Suppressor macrophage treated with lipopolysaccharide for 4 hours (primary cell): ENCODE measurements at places on chromosomes 12 and 14.

- peak; percentile 67 for DNase-seq
Measured at GRCh38 chr12:108622421-108622820, 11.3 kb downstream of the SELPLG start.

- no peak for DNase-seq
Measured at GRCh38 chr12:89259821-89260220, 92.5 kb downstream of the DUSP6 start.

- DNase-seq, result peak; percentile 8
Measured at GRCh38 chr12:67517181-67517887, 131.2 kb upstream of the DYRK2 start.

DNA sequence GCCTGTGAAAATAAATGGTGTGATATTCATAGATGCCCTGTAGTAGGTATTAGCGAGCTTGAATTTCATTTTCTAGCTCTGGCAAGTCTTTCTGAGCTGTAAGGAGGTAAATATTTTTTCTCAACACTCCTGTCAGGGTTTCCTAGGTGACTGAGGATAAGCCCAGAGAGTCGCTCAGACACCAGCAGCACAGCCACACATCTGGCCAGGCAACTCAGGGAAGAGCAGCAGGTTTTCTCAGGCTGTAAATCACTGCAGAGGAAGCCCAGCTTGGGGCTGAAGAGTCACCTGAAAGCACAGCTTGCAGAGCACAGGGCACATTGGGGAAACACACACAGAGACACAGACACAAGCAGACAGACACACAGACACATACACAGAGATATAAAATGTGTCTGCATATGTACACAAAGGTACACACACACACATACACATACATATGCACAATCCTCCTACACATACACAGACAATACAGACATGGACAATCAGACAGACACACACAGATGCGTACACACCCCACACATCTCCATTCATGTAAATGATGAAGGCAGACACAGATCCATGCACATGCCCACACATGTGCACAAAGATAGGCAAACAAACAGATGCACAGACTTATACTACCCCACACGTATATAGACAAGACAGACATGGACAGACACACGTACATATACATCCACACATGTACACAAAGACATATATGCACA is 232.0 kb upstream of the TMTC1 start:
- no peak for DNase-seq

GRCh38 chr12:57549909-57550640 is at the start of gene KIF5A:
KIF5A (plus strand) TSS chr12:57550044; CDS start chr12:57550272, 228 bp downstream.
- DNase-seq, result no peak

- DNase-seq, result no peak
Measured at GRCh38 chr14:101591582-101591981, 30.3 kb downstream of the DIO3 start.

GRCh38 chr12:104673696-104674482 is 217.1 kb downstream of the CHST11 start:
- DNase-seq, result no peak

DNA sequence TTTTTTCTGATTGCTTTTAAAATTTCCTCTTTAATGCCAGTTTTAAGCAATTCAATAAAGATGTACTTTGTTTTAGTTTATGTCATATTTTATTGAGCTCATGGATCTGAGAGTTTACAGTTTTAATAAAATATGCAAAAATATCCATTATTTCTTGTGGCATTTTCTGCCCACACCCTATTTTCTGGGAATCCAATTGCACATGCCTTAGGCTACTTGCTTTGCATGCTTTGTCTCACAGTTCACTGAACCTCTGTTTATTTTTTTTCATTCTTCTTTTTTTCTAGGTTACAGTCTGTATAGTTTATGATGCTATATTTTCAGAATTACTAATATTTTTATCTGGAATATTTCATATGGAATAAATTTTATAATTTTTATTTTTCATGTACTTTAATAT is 1258.0 kb downstream of the FSCB start:
- no peak for DNase-seq

DNA sequence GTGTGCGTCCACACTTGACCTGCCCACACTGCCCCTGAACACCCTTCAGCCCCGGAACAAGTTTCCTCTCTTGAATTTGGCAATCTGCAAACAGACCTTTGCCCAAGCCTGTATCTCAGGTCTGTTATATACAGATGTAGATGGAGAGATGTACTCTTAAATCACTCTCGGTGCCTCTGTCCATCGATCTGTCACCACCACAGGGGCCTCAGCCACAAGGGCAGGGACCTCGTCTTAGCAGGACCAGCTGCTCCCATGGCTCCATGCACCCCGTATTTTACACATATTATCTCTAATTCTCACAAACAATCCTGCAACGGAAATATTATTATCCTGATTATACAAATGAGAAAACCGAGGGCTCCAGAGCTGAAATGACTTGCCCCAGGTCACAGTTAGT is 313.4 kb downstream of the BCL11B start:
- no peak for DNase-seq

GRCh38 chr14:58430156-58430555 is 2.6 kb downstream of the KIAA0586 start:
- DNase-seq, result no peak

DNA sequence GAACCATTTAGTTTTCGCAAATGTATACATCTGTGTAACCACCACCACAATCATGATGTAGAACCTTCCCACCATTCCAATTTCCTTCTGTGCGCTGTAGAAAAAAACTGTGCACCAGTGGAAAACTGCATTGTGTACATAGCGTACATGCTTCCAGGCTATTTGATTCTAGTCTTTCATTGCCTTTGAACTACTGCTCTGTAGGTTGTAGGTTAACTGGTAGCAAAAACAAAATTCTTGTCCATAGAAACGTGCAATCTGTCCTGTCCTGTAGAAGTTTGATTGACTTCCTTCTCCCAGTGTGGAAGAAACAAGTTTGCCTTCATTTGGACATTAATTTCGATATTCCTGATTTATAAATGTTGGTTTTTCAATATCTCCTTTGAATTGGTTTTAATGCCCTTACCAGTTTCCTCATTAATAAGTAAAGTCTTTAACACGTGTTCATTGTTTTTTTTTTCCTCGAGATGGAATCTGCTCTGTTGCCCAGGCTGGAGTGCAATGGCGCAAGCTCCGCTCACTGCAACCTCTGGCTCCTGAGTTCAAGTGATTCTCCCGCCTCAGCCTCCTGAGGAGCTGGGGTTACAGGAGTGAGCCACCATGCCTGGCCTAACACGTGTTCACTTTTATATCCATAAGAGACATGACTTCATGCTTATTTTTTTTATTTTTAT is 3.6 kb upstream of the ISM2 start:
- no peak for DNase-seq

GRCh38 chr14:63465347-63465746 is 77.8 kb downstream of the PPP2R5E start:
- DNase-seq, result no peak

DNA sequence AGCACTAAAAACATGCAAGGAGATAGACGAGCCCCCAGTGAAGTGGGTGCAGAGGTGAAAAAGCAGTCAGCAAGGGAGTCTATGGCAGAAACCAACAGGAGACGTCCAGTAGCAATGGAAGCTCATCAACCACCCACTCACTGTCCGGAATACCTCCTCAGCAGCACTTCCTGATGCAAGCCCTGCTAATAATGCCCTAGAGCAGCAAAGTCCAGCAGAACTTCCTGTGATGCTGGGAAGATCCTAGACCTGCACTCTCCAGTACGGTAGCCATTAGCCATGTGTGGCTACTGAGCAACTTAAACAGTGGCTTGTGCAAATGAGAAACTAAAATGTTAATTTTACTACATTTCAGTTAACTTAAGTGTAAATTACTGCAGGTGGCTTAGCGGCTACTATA is 11.0 kb downstream of the SERPINA9 start:
- DNase-seq, result no peak

GRCh38 chr12:6352193-6353173 is 10.6 kb upstream of the TNFRSF1A start:
- DNase-seq, result peak; percentile 72

GRCh38 chr12:51012570-51013236 is 13.5 kb downstream of the SLC11A2 start:
- peak; percentile 41 for DNase-seq

- DNase-seq, result no peak
Measured at GRCh38 chr12:46692606-46693005, 133.2 kb downstream of the SLC38A4 start.

GRCh38 chr12:82867762-82868500 is 181.2 kb downstream of the TMTC2 start:
- no peak for DNase-seq

DNA sequence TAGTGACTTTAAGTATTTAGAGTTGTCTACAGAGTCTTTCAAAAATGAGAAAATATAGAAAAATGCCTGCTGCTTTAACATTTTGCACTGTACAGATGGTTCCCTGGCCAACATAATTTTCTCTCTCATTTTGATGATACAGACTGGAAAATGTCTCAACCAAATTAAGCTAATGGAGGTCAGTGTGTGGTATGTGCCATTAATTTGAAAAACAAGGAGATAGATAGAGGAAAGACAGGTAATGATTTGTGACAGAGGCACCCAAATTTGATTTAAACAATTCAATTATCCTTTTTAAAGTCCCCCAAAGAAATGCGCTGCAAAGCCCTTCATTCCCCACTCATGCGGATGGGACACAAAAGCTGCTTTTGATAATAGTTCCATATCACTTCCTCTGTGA is 140.0 kb downstream of the ASCL1 start:
- no peak for DNase-seq

DNA sequence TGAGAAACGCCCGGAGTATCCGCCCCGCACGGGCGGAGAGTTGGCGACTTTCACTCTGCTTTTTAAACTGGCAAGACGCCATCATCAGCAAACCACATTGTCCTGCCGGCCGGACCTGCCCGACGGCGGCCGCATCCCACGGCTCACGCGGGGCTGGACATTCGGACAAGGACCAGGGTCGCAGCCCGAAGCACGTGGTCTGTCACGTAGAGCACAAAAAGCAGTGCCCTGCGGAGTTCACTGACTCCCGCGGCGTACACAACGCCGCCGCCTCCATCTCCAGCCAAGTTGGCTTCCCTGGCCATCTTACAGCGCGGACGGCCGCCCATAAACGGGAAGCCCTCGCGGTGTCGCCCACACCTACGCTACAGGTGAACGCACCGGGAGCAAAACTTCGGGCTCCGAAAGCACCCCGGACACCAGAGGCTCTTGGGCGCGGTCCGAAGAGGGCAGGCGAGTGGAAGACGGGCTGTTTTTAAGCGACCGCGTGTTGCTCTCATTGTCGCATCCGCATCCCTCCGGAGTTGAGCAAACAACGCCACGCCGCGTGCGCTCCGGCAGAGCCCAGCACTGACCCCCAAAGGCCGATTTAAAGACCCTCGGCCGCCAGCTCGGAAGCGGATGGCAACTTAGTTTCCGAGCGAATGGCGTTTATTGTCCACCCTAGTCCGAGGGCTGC is 966 bp downstream of the SINHCAF start:
- peak; percentile 48 for DNase-seq

DNA sequence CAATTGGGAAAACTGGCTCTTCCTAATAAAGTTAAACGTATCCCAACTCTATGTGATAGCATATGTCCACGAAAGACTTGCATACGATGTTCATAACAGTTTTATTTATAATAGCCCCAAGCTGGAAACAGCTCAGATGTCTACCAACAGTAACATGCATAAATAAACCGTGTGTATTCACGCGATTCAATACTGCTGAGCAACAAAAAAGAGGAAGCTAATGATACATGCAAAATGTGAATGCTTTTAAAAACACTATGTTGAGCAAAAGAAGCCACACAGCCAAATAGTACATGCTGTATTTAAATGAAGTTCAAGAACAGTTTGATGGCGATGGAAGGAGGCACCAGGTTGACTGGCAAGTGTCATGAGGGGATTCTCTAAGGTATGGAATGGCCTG is 55.7 kb downstream of the TRIM9 start:
- peak; percentile 23 for DNase-seq

DNA sequence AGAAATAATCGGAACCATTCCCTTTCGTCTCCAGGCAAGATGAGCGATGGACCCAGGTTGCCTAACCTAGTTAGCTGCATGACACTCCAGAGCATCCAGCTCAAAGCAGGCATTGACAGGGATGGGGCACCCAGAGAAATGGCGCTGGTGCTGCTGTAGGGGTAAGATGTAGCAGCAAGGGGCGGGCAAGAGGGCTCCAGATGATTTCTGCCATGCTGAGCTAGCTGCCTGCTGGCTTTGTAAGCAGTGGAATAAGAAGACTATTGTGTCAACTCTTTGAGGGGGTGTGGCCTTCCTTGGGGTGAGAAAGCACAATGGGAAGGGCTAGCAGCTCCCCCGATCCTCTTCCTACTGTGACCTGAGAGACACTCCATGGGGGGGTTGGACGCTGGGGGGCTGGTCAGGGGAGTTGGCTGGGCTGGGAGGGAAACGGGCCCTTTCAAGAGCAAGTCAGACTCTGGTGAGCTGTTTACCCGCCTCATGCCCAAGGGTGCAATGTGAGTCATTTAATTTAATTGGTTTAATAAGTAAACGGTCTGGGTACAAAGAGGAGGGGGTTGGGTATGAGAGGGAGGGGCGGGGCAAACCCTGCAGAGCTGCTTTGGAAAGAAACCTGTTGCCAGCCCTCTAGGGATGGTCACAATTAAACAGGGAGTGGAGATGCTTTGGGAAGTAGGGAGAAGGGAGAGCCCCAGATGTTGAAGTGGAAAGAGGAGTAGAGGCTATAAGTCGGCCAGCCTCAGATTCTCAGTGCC is 50.5 kb downstream of the B4GALNT3 start:
- DNase-seq, result no peak

DNA sequence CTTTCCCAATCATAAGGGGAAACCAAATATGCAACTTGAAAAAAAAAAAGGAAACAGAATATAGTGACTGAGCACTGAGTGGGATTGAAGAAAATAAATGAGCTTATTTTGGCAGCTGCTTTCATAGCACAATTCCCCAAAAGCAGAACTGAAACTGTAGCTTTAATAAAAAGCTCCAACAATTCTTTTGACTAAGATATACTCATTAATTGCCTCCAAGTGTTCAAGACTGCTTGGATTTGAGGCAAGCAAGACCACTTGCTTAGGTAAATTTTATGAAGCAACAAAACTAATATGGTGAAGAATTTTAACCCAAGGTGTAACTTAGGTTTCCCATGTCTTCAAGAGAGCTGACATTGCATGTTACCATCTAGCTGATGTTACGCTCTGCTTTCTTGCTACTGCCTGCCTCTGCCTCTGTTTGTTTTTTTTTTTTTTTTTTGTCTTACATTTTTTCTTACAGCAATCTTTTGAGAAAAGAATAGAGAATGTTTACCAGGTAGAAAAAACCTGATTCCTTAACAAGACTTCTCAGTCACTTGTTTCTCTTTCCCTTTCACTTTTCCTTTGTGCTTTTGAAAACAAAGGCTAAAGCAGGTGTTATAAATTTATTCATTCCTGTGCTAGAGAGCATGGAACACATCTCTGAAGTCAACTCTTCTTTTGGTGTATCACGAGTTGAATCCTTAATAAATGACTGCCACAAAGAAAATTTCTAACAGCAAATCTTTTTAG is 134.4 kb downstream of the BCAT1 start:
- DNase-seq, result peak; percentile 92

- DNase-seq, result peak; percentile 28
Measured at GRCh38 chr12:66688846-66689439, 10.1 kb upstream of the GRIP1 start.
